ENCODE measurements at places on chromosomes 16 and 17.

- no peak for DNase-seq
Observed at GRCh38 chr16:78098595-78099270, 721 bp upstream of the WWOX start.

- DNase-seq: peak; percentile 34
Observed at GRCh38 chr16:29148867-29149272, 164.0 kb downstream of the LAT start.

- no peak for DNase-seq
Observed at GRCh38 chr17:15659236-15659635, 24.9 kb downstream of the TRIM16 start.

DNA sequence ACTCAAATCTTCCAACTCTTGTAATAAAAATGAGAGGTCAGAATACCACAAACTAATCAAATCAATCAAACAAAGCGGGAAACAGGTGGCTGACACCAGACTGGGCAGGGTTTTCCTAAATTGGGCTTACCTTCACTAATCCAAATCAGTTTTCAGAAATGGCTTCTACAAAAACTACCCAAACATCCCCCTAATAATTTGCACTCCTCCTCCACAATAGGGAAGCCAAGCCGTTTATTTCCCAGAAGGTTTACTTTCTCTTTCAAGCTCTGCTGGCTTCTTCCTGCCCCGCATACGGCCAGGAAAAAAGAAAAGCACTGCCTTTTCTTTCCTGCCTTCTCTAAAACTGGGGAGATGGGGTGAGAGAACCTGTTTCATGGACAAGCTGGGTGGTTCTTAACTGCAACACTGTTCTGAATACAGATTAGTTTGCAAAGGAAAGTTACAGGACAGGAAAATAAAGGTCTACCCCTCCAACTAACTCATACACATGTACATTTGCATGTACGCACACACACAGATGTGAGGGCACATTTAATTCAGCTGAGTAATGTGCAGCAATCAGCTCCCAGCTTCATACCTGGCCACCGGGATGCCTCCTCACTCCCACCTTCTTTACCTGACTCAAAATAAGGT is 9.2 kb downstream of the STAT3 start:
- DNase-seq: no peak

GRCh38 chr16:67969254-67970039 is 1.0 kb upstream of the SLC12A4 start:
- DNase-seq: no peak

DNA sequence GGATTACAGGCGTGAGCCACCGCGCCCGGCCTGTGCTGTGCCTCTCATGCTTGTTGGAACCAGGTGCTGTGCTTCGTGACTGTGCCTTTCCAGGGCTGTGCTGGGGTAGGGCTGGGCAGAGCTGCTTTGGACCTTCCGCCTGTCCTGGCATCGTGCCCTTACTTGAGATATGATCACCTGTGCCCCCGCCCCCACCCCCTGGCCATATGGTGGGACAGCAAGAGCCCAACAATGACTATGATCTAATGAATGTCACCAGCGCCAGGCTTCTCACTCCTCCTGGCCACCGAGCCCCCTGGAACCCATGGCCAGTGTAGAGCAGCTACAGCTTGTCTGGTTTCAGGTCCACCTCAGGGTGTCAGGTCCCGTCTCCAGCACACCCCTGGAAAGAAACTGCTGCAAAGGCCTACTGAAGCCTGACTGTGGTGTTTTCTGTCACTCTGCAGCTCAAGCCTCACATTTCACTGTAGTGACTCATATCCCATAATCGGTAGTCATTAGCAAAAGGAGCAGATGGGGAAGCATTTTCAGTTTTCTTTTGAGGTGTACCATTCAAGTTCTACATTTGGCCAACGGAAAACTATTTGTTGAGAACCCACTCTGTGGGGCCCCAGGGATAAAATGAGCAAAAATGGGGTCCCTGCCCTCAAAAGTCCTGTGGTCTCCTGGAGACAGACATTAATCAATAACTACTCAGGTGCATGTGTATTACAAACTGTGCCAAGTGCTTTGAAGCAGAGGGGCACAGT is 22.1 kb downstream of the FCSK start:
- DNase-seq: no peak

GRCh38 chr16:2535625-2536013 is 2.2 kb upstream of the PDPK1 start:
- DNase-seq: no peak

GRCh38 chr16:71464231-71464630 is 2.2 kb upstream of the ZNF23 start:
- DNase-seq: no peak

GRCh38 chr16:71927787-71928186 is 32.5 kb downstream of the IST1 start:
- no peak for DNase-seq

- no peak for DNase-seq
Observed at GRCh38 chr17:62670202-62670821, 42.8 kb downstream of the MRC2 start.

- peak; percentile 61 for DNase-seq
Observed at GRCh38 chr17:27760069-27760885, 40.1 kb downstream of the NOS2 start.

GRCh38 chr17:19313746-19314651 is 48.5 kb downstream of the B9D1 start:
- DNase-seq: no peak

GRCh38 chr17:2030779-2031163 is 818 bp downstream of the DPH1 start:
- DNase-seq: no peak

- no peak for DNase-seq
Observed at GRCh38 chr17:382644-383533, 30.3 kb upstream of the RPH3AL start.

DNA sequence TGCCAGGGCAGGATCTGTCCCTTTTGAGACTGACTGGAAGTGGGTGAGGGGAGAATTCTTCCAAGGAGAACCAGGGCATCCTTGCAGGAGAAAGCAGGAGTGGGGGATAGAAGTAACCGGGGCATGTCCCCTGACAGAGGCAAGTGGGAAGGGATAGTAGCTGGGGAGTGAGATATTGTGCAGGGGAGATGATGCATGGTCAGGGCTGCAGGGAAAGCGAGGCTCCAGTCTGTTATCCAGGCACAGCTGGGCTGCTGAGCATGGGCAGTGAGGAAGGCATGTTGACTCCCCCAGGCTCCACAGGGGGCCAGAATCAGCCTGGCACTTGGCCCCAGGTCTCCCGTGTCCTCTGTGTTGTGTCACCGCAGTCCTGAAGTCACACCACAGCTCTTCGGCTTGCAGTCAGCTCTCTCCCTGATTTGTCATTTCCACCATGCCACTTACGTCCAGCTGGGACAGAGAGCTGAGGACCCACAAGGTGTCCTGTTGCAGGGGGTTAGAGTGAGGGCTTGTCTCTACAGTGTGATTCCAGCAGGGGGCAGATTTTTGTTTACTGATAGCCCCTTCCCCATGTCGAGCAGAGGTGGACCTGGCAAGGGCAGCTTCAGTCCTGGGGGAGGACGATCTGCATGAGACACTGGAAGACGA is 40.9 kb downstream of the B9D1 start:
- DNase-seq: no peak

DNA sequence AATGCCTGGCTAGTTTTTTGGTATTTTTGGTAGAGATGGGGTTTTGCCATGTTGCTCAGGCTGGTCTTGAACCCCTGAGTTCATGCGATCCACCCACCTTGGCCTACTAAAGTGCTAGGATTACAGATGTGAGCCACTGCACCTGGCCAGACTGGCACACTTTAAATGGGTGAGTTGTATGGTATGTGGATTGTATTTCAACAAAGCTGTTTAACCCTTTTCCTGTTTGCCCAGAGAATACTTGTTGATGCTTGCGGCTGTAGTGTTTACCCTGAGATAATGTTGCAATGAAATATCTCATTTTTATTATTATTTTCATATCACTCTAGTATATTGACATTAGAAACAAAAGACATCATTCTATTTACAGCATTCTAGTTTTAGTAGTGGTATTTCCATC is 17.1 kb upstream of the TMEM94 start:
- DNase-seq: no peak

- no peak for DNase-seq
Observed at GRCh38 chr17:59287452-59287851, 44.0 kb upstream of the YPEL2 start.

DNA sequence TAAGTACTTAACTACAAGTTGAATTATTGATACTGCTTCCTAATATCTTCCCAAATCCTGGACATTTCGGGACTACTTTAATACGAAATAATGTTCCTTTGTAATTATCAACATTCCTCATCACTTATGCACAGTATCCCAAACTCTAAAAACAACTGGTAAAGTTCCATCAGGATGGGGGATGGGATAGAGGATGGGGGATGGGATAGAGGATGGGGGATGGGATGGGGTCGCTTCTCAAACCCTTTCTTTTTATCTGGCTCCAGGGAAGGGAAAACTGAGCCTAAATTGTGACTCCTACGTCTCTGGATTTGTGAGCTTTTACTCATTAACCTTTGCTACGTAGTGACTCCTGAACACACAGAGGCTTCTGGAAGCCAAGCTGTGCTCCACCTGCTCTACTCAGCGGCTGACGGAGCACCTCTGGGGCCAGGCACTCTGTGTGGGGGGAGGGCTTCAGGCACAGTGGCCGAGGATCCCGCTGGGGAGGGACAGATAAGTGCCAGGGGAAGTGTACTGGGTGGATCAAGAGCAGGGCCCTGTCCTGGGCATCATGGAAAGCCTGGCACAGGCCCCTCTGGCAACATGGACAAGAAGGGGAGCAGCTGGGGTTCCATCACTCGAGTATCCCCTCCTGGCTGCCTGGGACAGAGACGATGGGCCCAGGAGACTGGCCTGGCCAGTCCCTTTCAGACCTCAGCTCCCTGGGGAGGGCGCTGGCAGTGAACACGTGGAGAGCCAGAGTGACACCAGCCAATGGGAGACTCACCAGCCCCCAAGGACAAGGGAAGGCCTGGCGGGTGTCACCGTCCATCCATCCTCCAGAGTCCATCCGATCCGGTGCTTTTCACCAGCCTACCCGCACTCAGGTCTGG is 56.2 kb downstream of the PGS1 start:
- no peak for DNase-seq

- no peak for DNase-seq
Observed at GRCh38 chr16:31145398-31145990, 4.4 kb downstream of the PRSS36 start.

DNA sequence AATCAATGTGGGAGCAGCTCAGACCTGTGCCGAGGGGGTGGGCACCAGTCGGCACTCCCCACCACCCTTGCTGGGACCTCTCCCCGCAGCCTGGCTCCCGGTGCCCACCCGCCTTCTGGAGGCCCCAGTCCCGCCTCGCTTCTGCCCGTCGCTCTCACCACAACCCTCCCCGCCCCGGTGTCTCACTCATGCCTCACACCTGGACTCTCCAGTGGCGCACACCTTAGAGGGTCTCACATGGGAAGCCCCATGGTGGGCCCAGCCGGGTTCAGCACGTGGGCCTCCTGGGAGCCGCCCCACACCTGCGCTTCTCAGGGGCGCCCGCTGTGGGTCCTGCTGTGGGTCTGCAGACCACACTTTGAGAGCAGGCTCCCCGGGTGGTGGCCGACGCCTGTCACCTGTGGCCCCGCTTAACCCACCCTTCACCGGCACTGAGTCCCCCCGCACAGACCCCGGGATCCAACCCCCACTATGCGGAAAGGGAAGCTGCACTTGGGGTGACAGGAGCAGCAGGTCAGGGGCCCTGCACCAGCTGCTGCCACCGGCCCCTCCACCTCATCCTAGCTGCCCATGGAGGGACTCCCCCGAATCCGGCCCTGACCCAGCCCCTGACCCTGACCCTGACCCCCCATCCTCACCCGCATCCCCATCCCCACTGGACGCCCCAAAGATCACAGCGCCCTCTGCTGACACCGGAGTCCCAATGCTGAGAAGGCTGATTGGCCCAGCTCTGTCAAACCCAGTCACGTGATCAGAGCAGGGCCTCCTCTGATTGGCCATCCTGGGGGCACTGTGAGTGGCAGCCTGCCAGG is 27.4 kb upstream of the SLC38A10 start:
- DNase-seq: no peak

GRCh38 chr17:7440113-7440833 is 961 bp downstream of the FGF11 start:
- no peak for DNase-seq

GRCh38 chr16:67173808-67174705 is 3.7 kb downstream of the NOL3 start:
- no peak for DNase-seq

DNA sequence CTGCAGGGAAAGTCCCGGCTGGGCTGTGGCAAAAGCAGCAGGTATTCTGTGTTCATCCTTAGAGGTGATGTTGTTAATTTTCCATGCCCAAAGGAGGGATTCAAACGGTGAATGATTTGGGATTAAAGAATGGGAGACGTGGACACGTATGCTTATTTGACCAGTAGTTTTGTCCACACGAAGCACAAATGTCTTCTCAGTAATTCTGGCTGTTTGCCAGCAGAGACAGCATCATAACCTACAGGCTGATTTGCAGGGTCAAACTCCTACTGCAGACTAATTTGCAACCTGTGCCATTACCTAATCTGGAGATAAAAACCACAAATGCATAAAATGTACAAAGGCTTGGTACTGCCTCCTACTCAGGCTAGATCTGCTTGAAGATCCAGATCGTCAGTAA is 14.1 kb downstream of the MTHFSD start:
- no peak for DNase-seq

DNA sequence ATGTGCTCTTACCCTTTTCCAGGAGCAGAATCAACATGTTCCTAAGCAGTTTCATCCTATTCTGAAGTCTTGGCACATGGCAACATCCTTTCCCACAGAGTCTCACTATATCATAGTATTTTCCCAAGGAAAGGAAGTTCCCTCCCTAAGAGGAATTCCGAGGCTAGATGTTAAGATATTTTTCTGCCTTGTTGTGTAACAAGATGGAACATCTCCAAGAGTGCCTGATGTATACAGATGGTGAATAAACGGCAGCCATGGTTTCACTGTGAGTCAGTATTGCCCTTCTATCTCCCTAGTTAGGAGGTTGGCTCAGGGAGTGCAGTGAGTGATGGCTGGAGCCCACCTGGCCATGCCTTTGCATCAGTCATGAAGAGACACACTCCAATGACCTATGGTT is 48.2 kb downstream of the SPACA3 start:
- DNase-seq: no peak

- no peak for DNase-seq
Observed at GRCh38 chr16:64969221-64969620, 152.6 kb downstream of the CDH11 start.

- no peak for DNase-seq
Observed at GRCh38 chr17:12619459-12620199, 46.1 kb upstream of the MYOCD start.

Data from stimulated activated CD8-positive, alpha-beta memory T cell treated with anti-CD3 and anti-CD28 coated beads, Interleukin-4, amount 100 ng/mL, for 1 hour (primary cell).